ENCODE measurements at places on chromosomes 1 and 21.

GRCh38 chr1:17671741-17672140 lies 83.4 kb upstream of the ACTL8 start:
- DNase-seq, result no peak

- DNase-seq, result no peak
Measured at GRCh38 chr1:57327336-57327735, 96.5 kb downstream of the DAB1 start.

DNA sequence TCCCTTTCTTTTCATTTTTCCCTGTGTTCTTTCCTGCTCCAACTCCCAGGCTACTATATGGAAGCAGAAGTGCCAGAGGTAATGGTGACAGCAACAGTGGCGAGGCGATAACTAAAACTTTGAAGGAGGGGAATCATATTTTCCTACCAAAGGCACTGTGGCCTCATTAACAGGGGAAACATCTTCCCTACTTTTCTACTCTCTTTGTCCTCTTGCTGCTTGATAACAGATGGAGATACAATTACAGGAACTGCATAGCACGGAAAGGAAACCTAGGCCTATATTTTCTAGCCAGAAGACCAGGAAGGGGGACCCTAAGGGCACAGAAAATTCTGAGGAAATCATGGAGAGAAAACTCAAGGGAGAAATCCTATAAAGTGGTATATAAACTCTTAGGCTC lies 42.3 kb downstream of the SASS6 start:
- DNase-seq, result no peak

DNA sequence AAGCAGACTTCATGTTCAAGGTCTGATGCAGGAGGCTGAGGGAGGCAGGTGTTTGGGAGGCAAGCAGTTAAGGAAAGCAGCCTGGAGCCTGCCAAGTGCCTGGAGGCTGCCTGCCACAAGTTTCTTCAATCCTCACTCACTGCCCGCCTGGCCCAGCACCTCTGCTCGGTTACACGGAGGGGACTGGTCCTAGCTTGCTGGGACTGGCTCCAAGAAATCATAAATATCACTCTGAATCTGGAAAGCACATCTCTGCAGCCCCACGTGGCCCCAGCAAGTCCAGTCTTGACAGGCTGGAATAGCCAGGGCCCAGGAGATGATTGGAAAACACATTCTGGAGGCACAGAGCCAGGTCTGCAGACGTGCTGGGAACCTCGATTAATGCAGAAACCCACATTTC lies 83.9 kb downstream of the BCAR3 start:
- DNase-seq, result no peak

- DNase-seq, result no peak
Measured at GRCh38 chr1:20349561-20349960, 58.9 kb downstream of the VWA5B1 start.

GRCh38 chr21:36688324-36688723 lies 10.6 kb upstream of the SIM2 start:
- DNase-seq, result no peak

DNA sequence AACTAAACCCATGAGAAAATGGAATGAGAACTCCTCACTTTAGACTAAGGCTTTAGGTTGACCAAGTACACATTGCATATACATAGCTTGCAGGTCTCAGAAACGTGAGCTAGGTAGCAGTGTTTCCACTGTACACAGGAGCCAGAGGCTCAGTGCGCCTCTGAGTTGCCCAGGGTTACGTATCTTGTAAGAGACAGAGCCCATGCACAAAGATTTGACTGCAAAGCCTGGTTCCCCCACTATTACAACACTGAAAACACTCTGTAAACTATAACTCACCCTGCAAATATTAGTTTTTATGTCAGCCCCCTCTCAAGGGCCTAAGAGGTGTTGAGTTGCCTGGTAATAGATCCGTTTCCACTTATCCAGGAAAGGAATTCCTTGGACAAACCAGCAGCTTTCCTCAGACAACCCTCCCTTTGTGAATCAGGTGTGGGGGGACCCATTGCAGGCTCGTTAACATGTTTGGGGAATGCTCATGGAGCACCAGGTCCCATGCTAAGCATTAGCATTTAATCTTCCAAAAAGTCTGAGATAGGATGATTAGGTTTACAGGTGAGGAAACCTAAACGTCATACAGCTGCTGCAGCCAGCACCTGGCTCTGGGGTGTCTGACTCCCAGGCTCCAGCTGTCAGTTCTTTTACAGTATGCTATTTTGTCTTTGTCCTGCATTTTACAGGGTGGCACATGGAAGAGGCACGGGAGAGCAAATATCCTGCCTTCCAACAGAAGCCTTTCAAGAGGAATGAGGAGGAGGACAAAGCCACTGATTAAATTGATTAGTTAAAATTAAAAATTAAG lies 25.7 kb downstream of the TENT5C start:
- DNase-seq, result no peak

- DNase-seq, result no peak
Measured at GRCh38 chr1:230085178-230085515, 18.1 kb downstream of the GALNT2 start.

- no peak for DNase-seq
Measured at GRCh38 chr1:176765608-176766007, 302.6 kb downstream of the PAPPA2 start.

- DNase-seq, result no peak
Measured at GRCh38 chr1:100428160-100428559, 75.9 kb downstream of the CDC14A start.

- no peak for DNase-seq
Measured at GRCh38 chr1:208264469-208265121, 20.4 kb upstream of the PLXNA2 start.

GRCh38 chr1:50328552-50328951 lies 94.7 kb downstream of the DMRTA2 start:
- no peak for DNase-seq

GRCh38 chr1:184368354-184368753 lies 18.5 kb upstream of the C1orf21 start:
- DNase-seq, result no peak

GRCh38 chr1:156162430-156163037 lies 9.1 kb downstream of the SEMA4A start:
- DNase-seq, result no peak

DNA sequence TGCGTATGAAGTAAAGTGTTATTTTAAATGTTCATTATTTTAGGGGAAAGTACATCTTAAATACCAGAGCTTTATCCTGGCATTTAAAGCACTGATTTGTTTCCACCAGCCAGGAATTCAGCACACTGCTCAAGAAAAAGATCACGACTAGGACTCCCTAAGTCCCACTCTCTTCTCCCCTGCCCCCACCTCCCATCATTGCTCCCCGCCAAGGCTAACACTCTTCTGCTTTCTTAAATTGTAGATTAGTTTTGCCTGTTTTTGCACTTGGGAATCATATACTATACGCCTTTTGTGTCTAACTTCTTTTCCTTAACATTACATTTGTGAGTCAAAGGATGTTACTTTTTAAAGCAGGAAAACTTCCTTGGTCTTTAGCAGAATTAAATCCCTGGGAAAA lies 37.5 kb upstream of the C1orf105 start:
- DNase-seq, result no peak

GRCh38 chr1:191690931-191691330 lies 467.3 kb upstream of the RGS18 start:
- DNase-seq, result no peak

Data from NCI-H774 (cell line).